CD4-positive, alpha-beta memory T cell (primary cell): ENCODE measurements at places on chromosomes 2 and 18. TPM values are rescaled to one million over a fixed set of nuclear protein-coding genes. Genes with fewer than 3 reads are reported as not detected.

DNA sequence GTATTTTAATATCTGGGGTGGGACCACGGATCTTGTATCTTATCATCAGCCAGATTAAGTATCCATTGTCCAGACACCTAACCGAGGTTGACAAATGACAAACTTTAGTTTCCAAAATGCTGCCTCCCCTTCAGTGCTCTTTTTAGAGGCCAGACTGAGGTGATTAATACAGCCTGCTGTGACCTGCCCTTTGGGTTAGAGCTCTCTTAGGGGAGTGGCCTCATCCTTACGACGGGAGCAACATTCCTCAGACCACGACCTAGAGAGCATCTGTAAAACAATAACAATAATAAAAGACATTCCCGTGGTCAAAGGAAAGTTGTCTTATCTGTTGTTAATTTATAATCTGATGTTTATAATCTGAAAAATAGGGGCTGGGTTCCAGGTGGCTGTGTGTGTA, 405.3 kb downstream of the LPIN1 start:
- DNase-seq, result no peak

DNA sequence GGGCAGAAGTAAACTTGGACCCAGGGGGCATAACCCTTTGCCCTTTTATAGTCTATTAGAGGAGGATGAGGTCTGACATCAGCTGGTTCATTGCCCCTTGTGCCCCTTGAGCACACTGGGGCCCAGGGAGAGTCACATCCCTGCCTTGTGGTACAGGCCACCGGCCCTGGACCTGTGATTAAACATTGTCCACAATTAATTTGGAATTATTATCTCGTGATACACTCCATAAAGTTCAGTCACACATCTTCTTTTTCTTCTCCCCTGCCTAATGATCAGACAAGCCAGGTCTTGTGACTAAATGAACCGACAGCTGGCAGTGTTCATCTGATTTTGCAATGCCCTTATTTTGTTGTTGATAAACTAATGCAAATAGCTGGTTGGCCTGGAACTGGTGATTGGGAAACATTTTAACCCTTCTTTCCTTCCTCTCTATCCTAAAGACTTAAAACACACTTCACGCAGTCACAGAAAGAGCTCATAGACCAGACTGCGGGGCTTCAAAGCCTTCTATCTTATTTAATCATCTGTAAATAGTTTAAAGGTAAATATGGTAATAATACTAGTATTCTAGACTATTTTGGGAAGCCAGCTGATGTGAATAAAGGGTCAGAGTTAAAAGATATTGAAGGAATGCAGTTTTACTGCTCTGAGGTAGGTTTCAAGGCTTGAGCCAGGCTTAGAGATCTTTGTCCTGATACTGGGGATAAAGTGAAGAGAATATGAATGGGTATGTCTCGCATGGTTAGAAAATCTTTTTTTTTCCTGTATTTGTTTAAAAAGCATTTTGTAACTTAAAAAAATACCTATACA, 13.4 kb downstream of the IL1R1 start:
- no peak for DNase-seq

- DNase-seq, result no peak
These were observed 3.4 kb upstream of the TMEM182 start for GRCh38 chr2:102758439-102758838.

- peak; percentile 29 for DNase-seq
These were observed 703 bp downstream of the UGGT1 start for GRCh38 chr2:128091726-128092080.

DNA sequence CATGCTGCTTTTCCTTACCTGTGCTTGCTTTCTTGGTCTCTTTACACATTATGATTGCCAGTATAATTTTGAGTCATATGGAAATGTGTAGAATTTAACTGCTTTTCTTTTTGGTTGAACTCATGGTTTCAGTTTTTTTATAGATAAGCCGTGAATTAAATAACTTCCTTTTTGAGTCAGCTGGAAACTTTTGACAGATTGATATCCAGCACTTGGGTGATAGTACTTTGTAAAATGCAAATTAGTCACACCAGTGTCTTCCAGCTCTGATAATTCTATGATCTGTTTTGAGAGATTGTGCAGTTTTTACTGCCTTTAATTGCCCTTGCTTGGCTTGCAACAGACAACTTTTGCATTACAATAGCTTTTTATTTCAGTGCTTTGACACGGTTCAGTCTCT, 86.4 kb downstream of the NCOA1 start:
- no peak for DNase-seq

- DNase-seq, result no peak
These were observed 19.7 kb downstream of the FIGN start for GRCh38 chr2:163716101-163716500.

- DNase-seq, result no peak
These were observed 203.8 kb downstream of the TNS1 start for GRCh38 chr2:217798743-217799562.

DNA sequence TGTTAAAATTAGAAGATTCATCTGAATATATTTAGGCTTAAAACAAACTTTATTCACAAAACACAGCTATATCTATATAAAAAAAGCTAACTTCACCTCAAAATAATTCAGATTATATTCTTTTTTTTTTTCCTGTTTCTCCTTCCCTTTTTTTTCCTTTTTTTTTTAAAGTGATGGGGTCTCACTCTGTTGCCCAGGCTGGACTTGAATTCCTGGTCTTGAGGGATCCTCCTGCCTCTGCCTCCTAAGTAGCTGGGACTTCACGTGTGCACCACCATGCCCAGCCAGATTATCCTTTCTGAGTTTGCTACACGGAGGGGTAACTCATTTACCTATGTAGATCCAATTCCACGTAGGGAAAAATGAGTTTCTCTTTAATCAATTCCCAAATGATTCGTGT, 3.8 kb downstream of the IDH1 start:
- no peak for DNase-seq

- no peak for DNase-seq
These were observed 121.7 kb downstream of the PXDN start for GRCh38 chr2:1622521-1623200.

DNA sequence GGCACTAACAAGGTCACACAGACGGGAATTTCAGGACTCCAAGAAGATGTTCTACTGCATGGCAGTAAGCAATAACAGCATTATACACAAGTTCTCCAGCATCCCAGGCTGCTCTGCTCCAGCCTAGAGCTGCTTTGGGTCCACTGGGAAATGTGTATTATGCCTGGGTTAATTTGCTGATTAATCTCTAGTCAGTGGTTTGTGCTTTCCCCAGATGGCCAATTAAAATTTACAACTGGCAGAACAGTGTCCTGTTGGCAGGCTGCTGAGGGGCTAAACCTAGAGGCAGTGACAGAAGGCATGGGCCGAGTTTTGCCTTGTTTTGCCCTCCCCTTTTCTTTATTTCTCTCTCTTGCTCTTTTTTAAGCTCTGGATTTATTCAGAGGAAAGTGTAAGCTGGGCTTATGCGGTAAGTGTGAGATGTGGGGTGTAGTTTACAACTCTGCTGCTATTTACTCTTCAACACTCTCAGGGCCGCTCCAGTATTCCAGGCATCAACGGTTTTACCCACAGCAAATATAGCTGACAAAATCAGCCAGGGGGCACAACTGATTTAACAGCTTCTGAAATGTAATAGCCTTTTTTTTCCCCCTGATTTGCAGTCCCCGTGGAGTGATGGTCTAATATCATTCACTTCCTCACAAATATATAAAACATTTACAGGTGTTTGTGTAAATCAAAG, 348.0 kb downstream of the GPD2 start:
- no peak for DNase-seq

DNA sequence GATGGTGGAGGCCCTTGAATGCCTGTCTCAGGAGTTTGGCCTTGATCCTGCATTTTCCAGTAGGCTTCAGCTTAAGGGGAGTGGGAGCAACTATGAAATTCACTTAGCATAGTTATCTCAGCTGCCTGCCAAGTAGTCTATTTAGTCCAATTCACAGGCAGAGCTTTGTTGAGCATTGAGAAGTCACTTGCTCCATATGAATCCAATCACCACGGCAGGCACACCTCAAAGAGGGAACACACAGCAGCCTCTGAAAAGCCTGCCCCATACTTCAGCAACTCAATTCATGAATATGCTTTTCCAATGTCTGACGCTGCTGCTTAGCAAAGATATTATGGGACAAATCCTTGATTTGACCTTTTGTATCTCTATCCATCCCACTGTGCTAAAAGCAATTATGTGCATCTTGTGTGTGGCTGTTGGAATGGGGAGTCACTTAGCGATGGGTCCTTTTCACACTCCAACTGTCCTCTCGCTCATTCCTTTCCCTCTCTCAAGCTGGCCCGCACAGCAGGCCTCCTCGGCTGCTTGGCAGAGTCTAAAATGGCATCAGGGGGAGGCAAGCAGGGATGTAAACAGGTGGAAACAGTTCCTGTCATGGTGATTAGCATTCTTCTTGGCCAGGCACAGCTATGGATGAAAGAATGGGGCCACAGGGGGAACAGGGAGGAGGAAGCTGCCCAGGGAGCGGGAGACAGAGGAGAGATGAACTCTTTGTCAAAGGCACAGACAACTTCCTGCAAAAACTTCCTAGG, 56.0 kb upstream of the LRPPRC start:
- DNase-seq, result no peak

DNA sequence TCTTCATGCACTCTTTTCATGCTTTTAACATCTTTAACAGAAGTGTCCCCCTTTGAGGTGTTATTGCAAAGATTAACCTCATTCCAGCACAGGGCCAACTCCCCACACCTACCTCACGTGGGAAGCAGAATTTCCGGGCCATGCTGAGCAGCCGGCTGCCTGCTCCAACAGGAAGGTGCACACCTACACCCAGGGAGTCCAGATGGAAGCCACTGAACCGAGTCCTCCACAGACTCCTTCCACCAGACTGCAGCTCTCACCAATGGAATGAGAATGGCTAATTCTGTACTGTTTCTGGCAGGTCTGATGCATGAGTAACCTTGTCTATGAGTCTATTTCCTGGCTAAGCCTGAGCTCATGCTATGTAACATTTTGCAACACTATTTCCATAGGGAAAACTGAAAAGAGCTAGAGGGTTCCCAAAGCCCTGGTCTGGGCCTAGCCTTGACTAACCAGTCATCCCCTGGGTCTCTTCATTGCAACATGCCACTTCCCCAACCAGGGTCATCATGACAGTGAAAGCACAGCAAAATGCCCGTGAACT, 11.0 kb downstream of the ERFE start:
- no peak for DNase-seq

GRCh38 chr2:68185541-68186164, 28.0 kb downstream of the PNO1 start:
- peak; percentile 42 for DNase-seq

- no peak for DNase-seq
These were observed 126.4 kb downstream of the GFPT1 start for GRCh38 chr2:69260666-69261065.

GRCh38 chr2:36337354-36337753, 18.2 kb upstream of the CRIM1 start:
- no peak for DNase-seq

- no peak for DNase-seq
These were observed at the start of gene ST6GAL2 for GRCh38 chr2:106885971-106886915. Gene ST6GAL2 (minus strand): TSS chr2:106886167. CDS start chr2:106843977, 42,190 bp downstream.

- no peak for DNase-seq
These were observed 151.0 kb downstream of the ACOXL start for GRCh38 chr2:110883406-110883805.

DNA sequence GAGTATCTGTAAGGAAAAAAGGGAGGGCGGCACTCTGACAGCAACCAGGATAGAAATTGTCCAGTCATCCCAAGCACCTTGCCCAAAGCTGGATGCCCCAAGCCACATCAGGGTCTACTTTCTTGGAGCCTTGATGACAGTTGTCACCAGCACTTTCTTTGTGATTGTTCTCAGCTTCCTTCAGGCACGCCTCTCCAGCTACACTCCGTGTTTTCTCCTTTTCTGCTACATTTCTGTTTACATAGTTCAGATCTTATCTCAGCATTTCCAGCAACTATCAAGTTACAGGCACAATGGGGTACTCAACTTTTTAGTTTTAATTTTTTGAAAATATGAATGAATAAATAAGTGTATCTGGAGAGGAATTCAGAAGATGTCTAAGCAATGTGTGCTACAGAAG, 115.3 kb upstream of the CELF4 start:
- DNase-seq, result no peak

- no peak for DNase-seq
These were observed 33.6 kb upstream of the CELF4 start for GRCh38 chr18:37598966-37599896.

- no peak for DNase-seq
These were observed 951.1 kb upstream of the CNTNAP5 start for GRCh38 chr2:123073956-123074355.

- no peak for DNase-seq
These were observed 495.5 kb upstream of the MYT1L start for GRCh38 chr2:2826621-2827020.

GRCh38 chr2:53445383-53446070, 322.1 kb upstream of the CHAC2 start:
- DNase-seq, result no peak

- no peak for DNase-seq
These were observed 2.2 kb downstream of the ABI2 start for GRCh38 chr2:203330434-203330833.

DNA sequence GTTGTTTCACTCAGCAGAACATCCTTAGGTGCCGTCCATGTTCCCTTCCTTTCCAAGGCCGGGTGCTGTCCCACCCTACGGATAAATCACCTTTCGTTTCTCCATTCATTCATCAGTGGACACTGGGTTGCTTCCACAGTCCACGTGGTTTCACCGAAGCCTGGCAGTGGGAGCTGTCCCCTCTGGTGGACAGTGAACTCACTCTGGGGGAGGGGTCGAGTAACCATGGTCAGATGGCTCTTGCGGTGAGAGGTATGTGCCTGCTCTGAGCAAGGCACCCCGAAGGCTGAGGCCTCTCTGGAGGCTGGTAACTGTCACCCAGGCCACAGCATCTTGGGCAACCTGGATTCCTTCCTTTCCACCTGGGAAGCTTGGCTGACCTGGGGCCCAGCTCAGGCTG, 61.5 kb upstream of the TWIST2 start:
- DNase-seq, result no peak

DNA sequence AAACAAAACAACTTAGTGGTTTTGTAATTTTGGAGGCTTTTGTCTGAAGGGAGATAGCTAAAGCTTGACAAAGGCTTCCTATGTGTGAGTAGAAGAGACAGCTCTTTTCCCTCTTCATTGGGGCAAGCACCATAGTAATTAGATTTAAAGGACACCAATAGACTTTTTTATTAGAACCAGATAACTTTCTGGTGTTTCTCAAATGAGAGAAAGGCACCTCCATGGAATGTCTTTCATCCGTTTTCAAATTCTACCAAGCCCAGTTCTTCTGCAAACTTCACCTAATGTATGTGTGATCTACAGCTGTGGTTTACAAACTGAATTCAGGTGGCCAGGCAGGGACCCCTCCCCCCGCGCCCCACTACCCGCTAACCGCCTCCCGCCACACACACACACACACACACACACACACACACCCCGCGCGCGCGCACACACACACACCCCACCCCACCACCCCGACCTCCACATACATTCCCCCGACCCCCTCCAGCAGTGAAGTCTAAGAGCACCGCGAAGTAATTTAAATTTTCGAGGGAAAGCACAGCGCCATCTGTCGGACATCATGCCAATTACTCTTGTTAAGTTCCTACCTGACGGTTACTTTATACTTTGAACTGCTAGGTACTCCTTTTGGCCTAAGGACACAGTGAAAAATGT, 31.6 kb upstream of the PPP1R1C start:
- peak; percentile 42 for DNase-seq

- DNase-seq, result no peak
These were observed 72.9 kb downstream of the ZBTB7C start for GRCh38 chr18:48336332-48336731.

Gene ALK
- polyA plus RNA-seq, result 0.07 TPM

Gene ADAM23
- 8.8 TPM for polyA plus RNA-seq

Gene CDH2
- polyA plus RNA-seq, result not detected

Gene APOB
- polyA plus RNA-seq, result not detected

Gene IL36A
- polyA plus RNA-seq, result not detected

Gene POTEI
- polyA plus RNA-seq, result not detected

Gene PRSS56
- not detected for polyA plus RNA-seq

Gene SCG2
- polyA plus RNA-seq, result not detected

Gene SKA1
- 0.16 TPM for polyA plus RNA-seq
